ENCODE measurements at places on chromosomes 11 and 22.

GRCh38 chr11:35546317-35546716, 20.9 kb upstream of the PAMR1 start:
- DNase-seq: no peak

GRCh38 chr11:13303668-13304649, 26.4 kb downstream of the BMAL1 start:
- DNase-seq: no peak

DNA sequence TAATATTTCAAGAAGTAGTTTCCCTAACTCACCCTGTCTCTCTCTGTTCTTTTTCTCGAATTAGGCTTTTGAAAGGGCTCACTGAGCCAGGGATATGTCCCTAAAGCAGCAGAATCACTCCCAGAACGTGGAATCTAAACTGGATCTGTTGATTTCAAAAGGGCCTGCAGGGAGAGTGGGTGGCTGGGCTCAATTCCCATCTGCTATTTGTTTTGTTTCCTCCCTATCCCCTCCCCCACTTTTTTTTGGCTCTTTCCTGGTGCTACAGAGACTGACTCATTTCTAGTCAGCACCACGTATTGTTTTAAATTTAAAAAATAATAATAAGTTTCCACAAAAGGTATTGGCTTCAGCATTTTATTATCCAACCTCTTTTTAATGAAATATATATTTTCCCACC, 961.5 kb downstream of the FAM181B start:
- no peak for DNase-seq

- no peak for DNase-seq
Observed at GRCh38 chr22:35506259-35506570, 34.4 kb upstream of the RASD2 start.

DNA sequence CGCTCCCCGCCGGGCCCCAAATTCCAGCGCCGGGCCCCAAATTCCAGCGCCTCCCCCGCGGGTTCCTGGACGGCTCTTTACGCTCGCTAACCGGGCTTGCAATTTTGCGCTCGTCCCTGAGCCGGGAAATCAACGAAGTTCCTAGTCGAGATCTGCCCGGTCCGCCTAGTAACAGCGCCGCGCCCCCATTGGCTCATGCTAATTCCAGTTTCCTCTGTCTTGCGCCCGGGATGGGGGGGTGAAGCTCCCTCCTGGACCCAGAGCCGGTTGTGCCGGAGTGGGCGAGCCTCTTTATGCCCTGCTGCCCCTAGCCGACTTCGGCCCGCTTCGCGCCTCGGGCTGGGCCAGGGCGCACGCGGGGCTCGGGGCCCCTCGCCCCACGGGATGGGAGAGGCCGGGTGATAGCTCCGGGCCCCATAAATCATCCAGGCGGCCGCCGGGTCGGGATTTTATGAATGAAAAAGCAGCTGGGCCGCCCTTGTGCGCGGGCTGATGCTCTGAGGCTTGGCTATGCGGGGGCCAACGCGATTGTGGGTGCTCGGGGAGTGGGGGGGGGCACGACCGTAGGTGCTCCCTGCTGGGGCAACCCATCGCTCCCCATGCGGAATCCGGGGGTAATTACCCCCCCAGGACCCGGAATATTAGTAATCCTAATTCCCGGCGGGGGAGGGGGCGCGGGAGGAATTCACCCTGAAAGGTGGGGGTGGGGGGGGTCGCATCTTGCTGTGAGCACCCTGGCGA, 1.8 kb upstream of the CCND1 start:
- DNase-seq: no peak

DNA sequence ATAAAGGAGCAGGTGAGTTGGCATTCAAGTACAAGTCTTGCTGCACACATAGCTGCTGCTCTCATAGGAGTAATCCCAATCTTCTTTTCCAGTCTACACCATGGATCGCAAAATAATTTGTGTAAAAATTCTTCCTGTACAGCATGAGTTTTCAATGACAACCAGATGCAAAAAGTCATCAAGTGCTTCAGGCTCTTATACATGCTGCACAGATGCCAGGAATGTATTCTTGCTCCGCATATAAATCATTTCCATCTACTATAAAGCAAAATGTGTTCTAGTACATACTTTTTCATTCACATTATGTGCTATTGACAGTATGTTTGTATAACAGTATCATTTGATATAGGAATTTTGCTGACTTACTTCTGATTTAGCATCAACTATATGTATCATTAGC, 35.4 kb downstream of the NXPE2 start:
- no peak for DNase-seq

DNA sequence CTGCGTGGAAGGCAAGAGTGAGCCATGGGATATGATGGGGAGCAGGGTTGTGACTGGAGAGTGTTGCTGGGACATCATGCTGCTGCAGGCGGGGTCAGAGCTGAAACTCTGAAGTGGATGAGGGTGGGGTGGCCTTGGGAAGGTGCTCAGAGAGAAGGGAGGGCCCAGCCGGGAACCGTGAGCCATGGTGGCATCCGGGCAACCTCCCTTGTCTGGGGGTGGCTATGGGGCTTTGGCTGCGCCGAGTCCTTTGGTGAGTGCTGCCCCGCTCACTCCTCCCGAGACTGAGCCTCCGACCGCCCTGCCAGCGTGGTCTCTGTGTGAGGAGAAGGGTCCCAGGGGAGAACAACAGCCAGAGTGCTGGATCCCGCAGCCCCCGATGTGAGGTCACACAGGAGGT, 632.0 kb downstream of the BRD1 start:
- no peak for DNase-seq

DNA sequence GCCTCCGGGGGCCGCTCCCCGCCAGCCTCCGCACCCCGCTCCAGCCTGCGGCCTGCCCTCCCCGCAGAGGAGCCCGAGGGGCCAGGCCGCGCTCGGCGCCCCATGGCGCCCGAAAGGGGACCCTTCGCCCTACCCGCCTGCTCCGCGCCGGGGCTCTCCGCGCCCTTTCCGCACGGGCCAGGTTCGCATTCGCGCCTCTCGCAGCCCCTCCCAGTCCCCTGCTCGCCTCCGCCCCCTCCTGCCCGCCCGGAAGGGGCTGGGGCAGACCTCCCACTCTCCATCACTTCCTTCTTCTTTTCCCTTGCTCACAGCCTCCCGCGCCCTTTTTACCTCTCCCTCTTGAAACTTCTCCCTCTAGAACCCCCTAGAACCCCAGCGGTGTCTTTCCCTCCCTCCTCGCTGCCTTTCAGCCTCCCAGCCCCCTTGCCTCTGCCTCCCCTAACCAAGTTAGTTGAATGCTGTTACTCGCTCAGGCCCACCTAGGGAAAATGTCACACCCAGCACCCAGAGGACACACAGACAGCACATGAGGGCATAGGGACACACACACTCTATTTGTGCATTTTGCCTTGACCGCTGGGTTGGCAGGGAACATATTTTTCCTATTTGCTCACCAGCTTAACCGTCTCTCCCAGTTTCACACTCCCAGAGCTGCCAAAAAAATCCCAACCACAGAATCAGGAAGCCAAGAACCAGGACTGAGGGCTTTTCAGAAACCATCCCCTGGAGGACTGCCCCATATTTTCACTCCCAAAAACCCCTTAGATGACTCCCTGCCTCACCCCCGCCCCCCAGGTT, at the start of gene SLC43A3:
Gene SLC43A3 (minus strand): TSS at position 193 of the 798 bp plus-strand sequence. CDS start 949 bp downstream, outside the sequence.
- DNase-seq: peak; percentile 77

GRCh38 chr11:120676991-120677390, 165.4 kb downstream of the GRIK4 start:
- DNase-seq: no peak

DNA sequence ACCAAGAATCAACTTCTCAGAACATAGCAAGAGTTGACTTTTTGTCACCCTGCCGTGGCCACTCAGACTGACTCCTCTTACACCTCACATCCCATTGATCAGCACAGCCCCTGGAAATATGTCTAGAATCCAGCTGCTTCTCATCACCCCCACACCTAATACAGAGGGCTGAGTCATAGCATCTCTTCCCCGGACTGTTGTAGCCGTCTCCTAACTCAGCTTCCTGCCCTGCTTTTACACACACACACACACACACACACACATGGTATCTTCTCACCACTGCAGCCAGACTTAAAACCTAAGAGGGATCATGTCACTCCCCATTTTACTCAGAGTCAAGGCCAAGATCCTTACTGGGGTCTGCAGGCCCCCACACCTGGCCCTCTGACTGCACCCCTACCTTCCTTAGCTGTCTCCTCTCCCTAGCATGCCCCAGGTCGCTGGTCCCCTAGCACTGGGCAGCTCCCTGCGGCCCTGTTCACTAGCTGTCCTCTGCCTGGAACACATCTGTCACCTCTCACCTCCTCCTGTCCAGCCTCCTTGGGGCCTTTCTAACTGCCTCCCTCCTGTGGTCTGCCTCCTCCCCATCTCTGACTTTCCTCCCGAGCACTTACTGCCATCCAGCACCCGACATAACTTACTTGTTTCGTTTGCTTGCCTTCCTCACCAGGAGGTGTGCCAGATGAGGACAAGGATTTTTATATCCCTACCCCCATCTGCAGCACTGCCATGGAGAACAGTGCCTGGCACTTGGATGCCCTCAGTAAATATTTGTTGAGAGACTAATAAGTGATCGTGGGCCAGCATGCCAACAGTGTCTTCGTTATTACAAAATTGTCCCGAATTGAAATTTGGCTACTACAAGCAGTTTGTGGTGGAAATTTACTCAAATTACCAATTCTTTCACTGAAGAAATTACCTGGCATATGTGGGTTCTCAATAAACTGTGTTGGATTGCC, 61.9 kb downstream of the BMAL1 start:
- no peak for DNase-seq

DNA sequence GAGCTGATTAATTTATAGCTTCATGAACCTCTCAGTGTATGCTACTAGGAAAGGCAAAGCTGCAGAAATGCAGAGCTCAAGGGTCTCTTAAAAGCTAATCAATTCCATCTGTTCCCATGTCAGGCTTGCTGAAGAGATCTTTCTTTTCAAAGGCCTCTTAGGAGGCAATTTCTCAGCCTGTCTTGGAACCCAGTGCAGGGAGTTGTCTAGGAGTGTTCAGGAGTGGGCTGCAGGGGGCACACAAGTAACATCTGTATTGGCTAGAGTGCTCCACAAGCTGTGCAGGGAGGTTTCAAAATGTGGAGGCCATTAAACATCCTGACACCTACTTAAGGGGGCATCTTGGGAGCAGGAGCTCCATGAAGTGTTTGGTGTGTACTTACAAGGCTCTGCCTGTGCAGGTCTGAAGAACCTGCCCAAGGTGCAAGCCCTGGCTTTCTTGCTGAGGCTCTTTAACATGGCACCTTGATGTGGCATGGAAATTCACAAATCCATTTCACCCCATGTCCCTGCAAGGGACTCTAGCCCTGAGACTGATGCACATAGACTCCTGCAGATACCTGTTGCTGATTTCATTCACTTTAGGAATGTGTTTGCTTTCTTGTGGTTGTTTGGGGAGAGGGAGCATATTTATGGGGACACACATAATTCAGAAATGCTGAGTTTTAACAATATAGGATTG, 134.7 kb downstream of the ME3 start:
- DNase-seq: no peak

DNA sequence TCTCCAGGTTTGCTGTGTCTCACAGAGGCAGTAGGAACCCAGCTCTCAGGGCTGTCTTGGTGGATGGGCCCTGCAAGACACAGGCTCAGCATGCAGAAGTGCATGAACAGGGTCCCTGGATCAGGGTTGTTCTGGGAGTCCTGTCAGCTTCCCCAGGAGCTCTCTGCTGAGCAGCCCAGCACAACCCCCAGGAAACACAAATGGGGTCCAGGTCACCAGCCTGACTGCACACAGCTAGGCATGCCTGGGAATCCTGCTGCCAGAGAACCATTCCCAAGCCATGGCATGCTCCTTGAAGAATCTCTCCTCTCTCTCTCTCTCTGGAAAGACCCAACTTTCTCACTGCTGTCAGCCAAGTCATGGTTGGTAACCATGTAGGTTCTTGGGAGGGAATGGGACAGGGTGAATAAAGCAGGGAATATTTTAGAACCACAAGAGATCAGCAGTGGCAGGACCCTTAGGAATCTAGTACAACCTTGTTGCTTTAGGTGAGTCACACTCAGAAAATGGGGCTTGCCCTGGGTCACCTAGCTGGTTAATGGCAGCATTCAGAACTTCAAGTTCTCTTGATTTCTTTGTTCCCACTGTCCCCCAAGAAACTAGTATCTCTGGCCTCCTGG, 21.4 kb downstream of the TUB start:
- DNase-seq: no peak

Measured in stimulated activated CD8-positive, alpha-beta memory T cell treated with anti-CD3 and anti-CD28 coated beads, Interleukin-7, amount 100 ng/mL, for 4 hours (primary cell).